ENCODE measurements at places on chromosomes 1 and 21.

GRCh38 chr1:41023279-41023990 is 1.9 kb upstream of the SLFNL1 start:
- DNase-seq, result no peak

- no peak for DNase-seq
These were observed 44.6 kb downstream of the RASSF5 start for GRCh38 chr1:206551986-206552326.

DNA sequence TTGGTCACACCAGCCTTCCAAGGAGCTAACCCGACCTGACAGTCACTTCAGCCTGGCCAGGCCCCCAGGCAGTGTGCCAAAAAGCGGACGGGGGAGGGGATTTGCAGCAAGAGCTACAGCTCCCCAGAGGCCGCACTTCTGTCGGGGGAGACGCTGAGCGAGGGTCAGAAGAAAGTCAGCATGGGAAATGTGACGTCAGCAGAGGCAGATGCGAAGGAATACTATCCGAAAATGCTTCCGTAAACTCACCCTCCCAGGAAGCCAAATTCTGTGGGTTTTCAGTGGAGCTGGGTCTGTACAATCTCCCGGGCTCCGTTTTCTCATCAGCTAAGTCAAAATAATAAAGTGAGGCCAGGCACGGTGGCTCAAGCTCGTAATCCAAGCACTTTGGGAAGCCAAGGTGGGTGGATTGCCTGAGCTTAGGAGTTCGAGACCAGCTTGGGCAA is 28.5 kb upstream of the ECE1 start:
- no peak for DNase-seq

DNA sequence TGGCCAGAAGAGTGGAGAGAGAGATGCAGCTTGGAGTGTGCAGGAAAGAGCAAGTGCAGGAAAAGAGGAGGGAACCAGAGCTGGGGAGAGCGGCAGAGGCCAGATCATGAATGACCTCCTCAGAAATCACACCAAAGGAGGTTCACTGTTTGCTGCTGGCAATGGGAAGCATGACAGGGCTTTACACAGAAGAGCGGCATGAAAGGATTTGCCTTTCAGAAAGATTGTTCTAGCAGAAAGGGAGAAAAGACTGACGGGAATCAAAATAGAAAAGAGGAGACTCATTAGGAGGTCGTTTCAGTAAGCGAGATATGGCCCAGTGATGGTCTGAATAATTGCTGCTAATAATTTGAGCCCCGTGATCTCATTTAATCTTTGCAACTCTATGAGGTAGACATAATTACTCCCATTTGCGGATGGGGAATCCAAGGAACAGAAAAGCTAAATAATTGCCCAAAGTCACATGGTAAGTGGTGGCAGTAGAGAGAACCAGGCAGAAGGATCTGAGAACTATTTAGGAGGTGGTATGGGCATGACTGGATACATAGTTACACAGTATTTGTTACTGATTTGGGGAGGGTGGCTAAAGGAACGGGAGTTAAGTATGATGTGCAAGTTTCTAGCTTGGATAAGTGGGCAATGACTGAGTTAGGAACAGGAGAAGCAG is 12.5 kb upstream of the HNRNPR start:
- DNase-seq, result no peak

- DNase-seq, result no peak
These were observed 18.4 kb upstream of the GFI1 start for GRCh38 chr1:92505015-92505692.

DNA sequence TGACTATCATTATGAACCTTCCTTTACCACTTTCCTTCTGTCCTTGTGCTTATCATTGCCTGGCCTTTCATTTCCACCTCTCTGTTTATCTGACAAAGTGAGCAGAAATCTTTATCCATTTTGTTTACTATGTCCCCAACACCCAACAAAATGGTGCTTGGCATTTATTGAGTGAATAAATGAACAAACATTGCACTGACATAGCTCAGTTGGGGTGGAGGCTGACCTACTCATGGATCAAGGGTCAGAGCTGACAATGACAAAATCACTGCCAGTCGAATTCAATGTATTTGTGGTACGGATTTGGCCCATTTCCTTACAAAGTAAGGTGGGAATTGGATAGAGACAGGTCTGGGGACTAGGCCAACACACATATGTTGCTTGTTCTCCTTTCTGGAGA is 257.4 kb upstream of the PLXNA2 start:
- no peak for DNase-seq

DNA sequence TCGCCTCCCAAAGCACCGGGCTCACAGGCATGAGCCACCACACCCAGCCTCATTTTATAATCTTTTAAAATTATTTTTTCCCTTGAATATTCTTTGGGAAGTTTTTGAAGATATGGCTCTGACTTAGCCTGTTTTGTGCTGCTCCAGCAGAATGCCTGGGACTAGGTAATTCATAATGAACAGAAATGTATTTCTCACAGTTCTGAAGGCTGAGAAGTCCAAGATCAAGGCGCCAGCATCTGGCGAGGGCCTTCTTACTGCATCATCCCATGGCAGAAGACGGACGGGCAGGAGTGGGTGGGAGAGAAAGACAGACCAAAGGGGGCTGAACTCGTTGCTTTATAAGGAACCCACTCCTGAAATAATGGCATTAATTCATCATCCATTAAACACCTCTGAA is 99.0 kb upstream of the SLC25A33 start:
- DNase-seq, result no peak

DNA sequence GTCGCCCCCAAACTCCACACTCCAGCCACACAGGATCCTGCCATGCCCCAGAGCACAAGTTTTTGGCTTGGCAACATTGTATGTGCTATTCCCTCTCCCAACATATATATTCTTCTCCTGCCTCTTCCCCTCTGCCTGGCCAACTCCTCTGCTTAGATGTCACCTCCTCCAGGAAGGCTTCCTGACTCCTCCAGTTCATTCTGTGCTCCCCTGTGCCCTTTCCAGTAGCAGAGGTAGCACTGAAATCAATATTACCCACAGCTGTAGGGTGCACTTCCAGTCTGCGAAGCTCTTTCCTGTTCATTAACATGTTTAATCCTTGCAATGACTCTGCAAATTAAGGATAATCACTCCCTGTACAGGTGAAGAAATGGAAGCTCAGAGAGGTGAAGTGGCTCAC is 21.2 kb downstream of the ALDH4A1 start:
- DNase-seq, result no peak

- no peak for DNase-seq
These were observed 11.3 kb downstream of the CLCNKB start for GRCh38 chr1:16054598-16055540.

DNA sequence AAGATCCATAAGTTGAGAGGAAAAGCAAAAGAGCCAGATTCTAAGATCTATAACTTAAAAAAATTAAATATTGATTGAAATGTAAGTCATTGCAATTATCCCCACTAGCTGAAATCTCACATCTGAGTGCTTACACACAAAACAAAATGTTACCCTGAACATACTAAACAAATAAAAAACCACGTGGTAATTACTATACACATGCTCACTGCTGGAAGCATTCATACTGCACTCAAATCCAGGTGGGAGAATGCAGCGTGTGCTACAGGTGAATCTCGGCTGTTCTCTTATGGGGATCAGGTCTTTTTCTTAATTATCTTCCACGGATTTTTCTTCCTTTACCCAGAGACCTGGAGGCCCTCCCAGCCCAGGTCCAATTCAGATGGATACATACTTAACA is 74.3 kb downstream of the SDC3 start:
- no peak for DNase-seq

- no peak for DNase-seq
These were observed 786 bp upstream of the CTSK start for GRCh38 chr1:150808846-150809245.

GRCh38 chr1:222973561-222973960 is 158.7 kb downstream of the DISP1 start:
- DNase-seq, result no peak

- no peak for DNase-seq
These were observed 2.8 kb upstream of the TARS2 start for GRCh38 chr1:150484431-150484830.

DNA sequence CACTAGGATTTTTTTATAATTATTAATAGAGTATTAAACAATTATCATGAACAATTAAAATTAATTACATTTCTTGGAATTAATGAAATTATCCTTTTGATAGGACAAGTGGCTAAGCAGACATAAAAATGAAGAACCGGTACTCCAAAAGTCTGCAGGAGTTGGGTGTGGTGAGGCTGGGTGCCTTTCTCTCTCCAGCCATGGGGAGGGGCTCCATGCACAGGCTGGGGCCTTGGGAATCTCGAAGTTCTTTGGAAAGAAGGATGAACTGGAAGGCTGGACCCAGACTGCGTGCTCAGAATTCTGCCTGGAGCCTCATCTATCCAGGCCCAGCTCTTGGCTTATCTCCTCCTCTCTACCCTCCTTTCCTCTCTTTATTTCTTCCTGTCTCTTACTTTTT is 94.1 kb downstream of the ACTL8 start:
- no peak for DNase-seq

DNA sequence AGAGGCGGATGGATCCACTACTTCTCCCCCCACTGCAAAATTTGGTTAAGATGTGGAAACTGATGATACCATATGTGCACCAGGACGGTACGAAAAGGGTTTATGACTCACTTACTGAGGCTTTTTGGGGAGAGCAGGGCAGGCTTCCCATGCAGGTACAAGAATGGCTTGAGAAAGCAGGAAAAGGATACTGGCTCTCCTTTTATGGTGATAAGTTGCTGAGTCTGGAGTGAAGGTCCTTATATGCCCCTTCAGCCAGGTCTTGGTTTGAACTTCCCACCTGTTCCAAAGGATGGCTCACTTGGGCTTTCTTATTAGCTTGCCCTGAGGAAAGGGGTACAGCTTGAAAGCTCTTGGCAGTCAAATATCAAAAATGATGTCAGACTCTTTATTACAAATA is 23.1 kb downstream of the MPZL1 start:
- no peak for DNase-seq

DNA sequence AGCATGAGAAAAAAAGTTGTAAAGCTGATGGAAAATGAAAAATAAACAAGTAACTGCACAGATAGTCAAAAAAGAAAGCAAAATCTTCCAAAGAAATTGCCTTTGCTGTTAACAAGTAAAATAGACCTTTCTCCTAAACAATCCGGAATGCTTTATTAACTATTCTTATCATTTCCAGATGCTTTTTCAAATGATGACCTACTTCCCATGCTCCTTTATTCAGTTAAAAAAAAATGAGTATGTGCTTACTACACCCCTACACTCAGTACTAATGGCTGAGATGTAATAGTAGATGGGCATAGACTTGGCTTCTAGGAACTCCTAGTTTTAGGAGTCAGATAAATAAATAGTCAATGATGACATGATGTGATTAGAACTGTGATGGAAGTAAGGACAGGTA is 108.5 kb downstream of the NIBAN1 start:
- no peak for DNase-seq

DNA sequence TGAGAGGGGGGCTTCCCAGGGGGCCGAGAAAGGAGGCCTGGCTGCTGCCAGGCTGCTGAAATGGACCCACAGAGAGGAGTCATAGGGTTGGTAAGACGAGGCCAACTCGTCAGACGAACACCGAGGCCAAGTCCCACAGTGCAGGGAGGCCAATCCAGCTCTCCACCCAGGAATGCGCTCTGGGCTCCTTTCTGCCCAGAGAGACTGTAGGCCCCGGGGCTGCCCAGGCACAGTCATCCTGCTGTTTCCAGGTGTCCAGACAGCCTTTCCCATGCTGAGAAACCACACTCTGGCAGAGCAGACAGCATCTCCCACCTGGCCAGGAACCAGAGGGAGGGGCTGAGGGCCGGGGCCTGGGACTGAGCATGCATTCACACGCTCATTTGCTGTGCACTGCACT is 26.7 kb upstream of the RSPO1 start:
- no peak for DNase-seq

GRCh38 chr1:84803604-84804003 is 89.4 kb downstream of the LPAR3 start:
- no peak for DNase-seq
